ENCODE measurements at places on chromosomes 16 and 17. TPM values are rescaled to one million over a fixed set of nuclear protein-coding genes. Genes with fewer than 3 reads are reported as not detected.

The CDH5 gene
- 0.59 TPM for total RNA-seq

The TNFRSF13B gene
- total RNA-seq: not detected

DNA sequence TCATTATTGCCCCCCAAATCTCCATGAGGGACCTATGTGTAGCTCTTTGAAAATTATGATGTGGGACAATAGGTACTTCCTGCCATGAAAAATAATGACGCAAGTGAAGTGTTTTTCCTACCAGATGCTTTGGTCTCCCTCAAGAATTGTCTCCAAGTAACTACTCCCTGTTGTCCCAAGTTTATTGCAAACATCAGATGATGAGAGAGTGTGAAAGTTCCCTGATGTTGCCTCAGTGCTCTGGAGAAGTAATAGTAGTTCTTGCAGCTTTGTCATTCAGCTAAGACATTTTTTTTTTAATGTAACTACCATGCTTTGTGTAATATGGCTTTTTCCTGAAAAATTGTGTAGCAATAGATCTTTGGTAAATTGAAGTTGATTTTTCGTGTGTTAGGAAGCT is 20.1 kb downstream of the LPCAT2 start:
- DNase-seq: no peak

The FN3K gene
- 14.2 TPM for total RNA-seq

The DHRS7C gene
- total RNA-seq: not detected

- no peak for DNase-seq
Measured at GRCh38 chr17:49746791-49747490, 17.0 kb downstream of the FAM117A start.

The CUEDC1 gene
- total RNA-seq: 10.7 TPM

- no peak for DNase-seq
Measured at GRCh38 chr17:3440451-3440850, 6.8 kb upstream of the OR1E2 start.
